ENCODE measurements at places on chromosomes 1 and 21.

GRCh38 chr1:31596737-31597097, 20.4 kb downstream of the TINAGL1 start:
- DNase-seq, result no peak

- DNase-seq, result no peak
Observed at GRCh38 chr1:38991638-38992411, 749 bp downstream of the AKIRIN1 start.

DNA sequence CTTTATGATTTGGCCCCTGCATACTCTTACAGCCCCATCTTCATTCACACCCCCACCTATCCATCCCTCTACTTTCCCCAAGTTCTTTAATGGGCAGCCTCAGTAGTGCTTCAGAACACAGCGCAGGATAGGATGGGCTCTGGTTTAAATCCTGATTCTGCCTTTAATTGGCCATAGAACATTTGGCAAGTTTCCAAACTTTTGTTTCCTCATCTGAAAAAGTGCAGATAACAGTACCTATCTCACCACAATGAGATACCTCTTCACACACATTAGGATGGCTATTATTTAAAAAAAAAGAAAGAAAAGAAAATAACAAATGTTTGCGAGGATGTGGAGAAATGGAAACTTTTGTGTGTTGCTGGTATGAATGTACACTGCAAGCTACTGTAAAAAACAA, 142.5 kb upstream of the VANGL1 start:
- DNase-seq, result no peak

DNA sequence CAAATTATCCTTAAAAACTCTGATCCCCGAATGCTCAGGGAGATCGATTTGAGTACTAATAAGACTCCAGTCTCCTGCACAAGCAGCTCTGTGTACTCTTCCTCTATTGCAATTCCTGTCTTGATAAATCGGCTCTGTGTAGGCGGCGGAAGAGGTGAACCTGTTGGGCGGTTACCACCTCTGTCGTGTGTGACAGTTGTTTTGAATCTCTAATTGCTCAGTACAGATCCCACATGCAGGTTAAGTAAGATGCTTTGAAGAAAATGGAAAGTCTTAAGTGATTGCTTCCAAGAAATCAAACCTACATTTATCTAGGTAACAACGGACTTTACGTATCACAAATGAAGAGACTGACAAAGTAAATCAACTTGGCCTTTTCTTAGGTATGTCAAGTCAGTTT, 35.5 kb downstream of the COA6 start:
- DNase-seq, result no peak

GRCh38 chr1:59225594-59226316, 71.1 kb upstream of the FGGY start:
- DNase-seq, result peak; percentile 2

DNA sequence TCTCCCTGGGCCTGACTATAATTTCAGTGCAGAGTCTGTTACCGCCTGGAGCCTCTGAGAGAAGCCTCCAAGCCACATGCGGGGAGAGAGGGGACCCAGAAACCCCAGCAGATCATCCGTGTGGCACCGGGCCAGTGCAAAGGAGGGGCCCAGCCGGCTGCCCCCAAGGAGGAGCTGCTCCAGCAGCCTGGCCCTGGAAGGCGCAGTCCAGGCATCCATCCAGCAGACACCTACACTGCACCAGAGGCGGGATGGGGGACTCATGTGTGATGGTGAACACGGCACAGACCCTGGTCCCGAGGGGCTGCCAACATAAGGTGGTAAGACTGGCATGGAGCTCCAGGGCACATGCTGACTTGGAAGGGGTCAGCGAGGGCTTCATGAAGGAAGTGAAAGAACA, 39.6 kb upstream of the CLSTN1 start:
- DNase-seq, result no peak

GRCh38 chr1:31793586-31794285, 22.1 kb downstream of the SPOCD1 start:
- no peak for DNase-seq

DNA sequence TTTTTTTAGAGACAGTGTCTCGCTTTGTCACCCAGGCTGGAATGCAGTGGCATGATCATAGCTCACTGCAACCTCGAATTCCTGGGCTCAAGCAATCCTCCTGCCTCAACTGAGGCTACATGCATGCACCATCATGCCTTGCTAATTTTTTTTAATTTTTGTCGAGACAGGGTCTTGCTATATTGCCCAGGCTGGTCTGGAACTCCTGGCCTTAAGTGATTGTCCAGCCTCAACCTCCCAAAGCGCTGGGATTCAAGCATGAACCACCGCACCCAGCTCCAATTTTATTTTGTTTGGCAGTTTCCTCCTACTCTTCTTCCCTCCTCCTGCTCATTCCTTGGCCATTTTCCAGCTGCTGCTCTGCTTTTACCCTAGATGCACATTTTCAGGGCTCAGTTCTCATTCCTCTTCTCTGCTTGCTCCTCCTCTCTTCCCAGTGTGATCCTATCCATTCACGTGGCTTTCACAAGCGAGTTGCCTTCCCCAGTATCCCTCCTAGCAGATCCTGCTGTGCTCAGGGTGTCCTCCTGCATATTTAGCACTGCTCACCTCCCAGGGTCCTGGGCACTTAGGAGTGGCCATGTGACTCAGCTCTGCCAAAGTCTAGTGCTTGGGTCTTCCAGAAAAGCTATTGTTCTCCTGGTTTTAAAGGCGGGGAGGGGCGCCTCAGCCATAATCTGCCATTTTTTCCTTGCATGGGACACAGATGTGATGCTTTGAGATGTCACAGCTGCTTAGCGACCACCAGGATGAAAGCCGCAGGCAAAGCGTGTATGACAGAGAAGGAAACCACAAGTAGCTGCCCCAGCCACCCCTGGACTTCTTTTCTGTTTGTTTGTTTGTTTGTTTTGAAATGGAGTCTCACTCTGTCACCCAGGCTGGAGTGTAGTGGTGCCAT, 33.7 kb downstream of the PSEN2 start:
- no peak for DNase-seq

DNA sequence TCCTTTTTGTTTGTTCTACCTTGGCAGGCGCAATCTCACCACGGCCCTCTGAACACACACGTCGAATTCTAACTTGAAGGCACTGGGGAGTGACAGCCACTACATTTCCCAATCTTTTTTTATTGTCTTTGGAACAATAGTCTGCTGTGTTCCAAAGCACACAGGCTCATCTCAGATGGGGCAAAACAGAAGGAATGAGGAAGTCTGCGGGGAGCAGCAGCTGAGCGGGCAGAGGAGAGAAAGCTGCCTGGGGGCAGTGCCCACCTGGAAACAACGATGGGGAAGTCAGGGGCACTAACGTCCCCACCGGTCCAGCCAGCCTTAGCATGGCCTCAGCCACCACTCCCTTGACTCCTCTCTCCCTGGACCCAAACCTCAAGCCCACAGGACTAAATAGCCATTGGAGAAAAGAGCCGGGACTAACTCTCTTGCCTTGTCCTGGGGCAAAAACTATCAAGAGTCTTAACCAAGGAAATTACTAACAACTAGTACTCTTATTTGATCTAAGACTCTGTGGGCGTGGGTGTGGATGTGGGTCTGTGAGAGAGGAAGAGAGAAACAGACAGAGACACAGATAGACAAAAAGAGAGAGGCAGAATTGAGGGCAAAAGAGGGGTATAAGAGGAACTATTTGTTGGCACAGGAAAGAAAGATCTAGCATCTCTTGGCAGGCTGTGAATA, 34.2 kb downstream of the SYF2 start:
- DNase-seq, result peak; percentile 13

DNA sequence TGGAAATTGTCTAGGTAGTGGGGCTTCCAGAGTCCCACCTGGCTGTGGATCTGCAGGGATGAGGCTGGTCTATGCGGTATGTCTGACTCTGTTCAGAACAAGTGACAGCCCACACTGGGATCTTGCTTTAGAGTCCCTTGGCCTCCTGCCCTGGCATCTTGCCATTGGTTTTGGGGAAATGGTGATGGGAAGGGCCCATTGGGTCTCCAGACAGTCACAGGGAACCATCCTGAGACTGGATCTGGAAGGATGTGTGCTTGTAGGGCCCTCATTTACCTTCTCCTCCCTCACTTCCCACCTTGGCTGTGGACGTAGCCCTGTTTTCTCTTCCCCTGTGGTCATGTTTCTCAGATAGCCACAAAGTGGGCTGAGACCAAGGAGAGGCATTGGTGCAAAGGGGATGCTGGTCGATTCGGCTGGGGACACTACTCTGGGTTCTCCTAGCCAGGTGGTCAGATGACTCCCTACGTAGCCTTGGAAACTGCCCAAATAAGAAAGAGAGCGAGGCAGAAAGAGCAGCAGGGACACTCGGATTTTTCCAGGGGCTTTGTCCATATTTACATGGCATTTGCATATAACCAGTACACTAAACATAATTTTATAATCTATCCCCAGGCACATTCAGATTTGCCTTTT, 15.1 kb downstream of the SOX13 start:
- no peak for DNase-seq

GRCh38 chr21:28480470-28480869, 512.2 kb downstream of the LTN1 start:
- no peak for DNase-seq

DNA sequence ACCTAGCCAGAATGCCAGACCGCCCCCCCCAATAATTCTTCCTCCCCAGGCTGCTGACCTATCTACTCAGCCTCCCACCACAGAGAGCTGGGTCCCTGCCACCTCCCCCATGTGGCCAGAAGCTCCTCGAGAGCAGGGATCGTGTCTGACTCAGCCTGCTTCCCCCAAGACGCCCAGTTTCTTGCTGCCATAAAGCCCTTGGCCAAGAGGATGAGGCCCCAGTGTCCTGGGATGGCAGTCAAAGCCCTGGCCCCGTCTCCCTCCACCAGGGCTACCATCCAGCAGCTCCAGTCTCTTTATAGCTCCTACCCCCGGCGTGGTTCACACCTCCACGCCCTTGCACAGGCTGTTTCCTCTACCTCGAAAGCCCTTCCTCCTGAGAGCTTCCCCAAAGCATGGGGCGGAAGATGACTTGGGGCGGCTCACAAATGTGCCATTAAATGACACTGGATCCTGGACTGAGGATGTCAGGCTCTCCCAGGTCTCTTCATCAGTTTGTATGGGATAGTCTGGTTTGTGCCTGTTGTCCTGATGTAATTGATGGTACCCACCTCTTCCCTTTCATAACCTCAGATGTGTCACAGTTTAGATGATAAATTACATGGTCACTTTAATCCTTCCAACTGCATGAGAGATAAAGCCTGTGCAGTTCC, 13.2 kb downstream of the ADGRB2 start:
- no peak for DNase-seq

DNA sequence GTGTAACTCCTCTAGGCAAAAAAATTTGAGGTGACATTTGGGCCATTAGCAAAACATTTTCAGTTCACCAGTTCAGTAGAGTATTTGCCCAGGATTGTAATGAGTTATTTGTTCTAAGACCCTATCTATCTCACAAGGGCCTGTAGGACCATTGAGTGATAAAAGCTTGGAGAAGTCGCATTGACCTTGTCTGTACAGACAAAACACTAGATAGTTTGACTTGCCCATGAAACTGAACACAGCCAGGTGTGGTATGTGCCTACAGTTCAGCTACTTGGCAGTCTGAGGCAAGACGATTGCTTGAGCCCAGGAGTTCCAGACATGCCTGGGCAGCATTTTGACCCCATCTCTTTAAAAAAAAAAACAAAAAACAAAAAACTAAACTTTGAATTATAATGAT, 3.1 kb downstream of the ATP5IF1 start:
- DNase-seq, result no peak

GRCh38 chr1:199096591-199096990, 457.8 kb downstream of the PTPRC start:
- DNase-seq, result no peak

DNA sequence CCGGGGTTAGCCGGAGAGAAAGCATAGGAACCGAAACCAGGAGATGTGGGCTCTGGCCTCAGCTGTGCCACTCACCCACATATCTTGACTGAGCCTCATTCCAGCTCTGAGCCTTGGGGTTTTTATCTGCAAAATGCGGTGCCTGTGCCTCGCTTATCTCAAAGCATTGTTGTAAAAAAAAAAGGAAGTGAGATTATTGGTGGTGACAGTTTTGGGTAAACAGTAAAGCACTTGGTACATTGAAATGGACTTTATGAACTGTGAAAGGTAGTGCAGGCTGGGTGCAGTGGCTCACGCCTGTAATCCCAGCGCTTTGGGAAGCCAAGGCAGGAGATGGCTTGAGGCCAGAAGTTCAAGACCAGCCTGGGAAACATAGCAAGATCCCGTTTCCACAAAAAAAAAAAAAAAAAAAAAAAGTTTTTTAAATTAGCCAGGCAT, 3.8 kb downstream of the PTAFR start:
- DNase-seq, result peak; percentile 39

Data from AML-193 (cell line).